ENCODE measurements at places on chromosomes 2 and 18.
A peak's percentile ranks its signal among the peaks of the same experiment; 100 is the strongest.

GRCh38 chr18:70419526-70419925 lies 130.7 kb downstream of the SOCS6 start:
- no peak for DNase-seq

DNA sequence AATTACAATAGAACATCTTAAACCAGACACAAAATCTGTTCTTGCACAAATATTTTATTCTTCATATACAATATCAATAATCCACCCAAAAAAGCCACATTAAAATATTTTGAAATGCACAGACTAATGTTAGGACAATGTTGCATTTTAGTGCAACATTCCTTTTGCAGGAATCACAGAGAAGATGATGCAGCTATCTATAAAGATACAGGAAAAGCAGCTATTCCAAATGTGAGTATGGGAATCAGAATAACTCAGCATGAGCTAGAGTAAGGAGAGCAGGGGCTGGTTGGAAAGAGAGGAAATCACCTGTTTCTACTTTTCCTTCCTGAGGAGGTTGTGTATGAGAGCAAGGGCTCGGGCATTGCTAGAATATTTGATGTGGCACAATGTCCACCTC lies 4.8 kb downstream of the C2orf66 start:
- DNase-seq = no peak

GRCh38 chr18:33152376-33152775 lies 288.1 kb downstream of the CCDC178 start:
- DNase-seq = no peak

- DNase-seq = no peak
Measured at GRCh38 chr2:65116645-65117044, 13.3 kb downstream of the RAB1A start.

- DNase-seq = no peak
Measured at GRCh38 chr2:205771031-205771430, 88.7 kb downstream of the NRP2 start.

DNA sequence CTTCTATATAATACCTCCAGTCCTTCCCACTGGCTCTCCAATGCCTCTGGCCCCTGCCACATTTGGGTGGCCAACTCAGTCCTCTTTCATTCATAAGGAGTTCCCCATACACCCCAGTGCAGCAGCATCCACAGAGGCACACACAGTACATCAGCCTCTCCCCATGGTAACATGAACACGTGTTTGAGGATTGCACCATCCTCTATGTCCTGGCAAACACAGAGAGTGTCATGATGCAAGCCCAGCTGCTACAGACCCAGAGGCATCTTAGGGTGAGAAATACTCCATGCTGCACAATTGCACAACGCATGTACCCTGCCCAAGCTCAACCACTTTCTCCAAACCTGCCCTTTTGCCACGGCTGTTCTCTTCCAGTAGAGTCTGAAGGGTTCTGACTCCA lies 11.5 kb downstream of the IGFBP5 start:
- peak; percentile 51 for DNase-seq

GRCh38 chr18:79453816-79454735 lies 58.3 kb downstream of the NFATC1 start:
- peak; percentile 58 for DNase-seq
